ENCODE measurements at places on chromosomes 11 and 22. TPM values are rescaled to one million over a fixed set of nuclear protein-coding genes. Genes with fewer than 3 reads are reported as not detected.

Gene CTSD
- total RNA-seq: 449 TPM

Gene OR52N4
- total RNA-seq: not detected

Gene ADM
- total RNA-seq: 104 TPM

Gene TMPRSS5
- 0.08 TPM for total RNA-seq

Gene TRPC6
- 1.4 TPM for total RNA-seq

Gene PDXP
- 19.9 TPM for total RNA-seq

Gene NCAM1
- total RNA-seq: not detected

Gene GPR83
- 0.22 TPM for total RNA-seq

Gene RTN4R
- 5.6 TPM for total RNA-seq

Gene FBLN1
- 45.2 TPM for total RNA-seq

Gene OR8G1
- not detected for total RNA-seq

Gene SCUBE2
- 0.43 TPM for total RNA-seq

Gene CNGA4
- total RNA-seq: not detected

Gene DEPDC7
- total RNA-seq: 6.7 TPM

Gene ANGPTL5
- total RNA-seq: not detected

Gene RNASEH2C
- total RNA-seq: 39.0 TPM
